ENCODE measurements at places on chromosomes 1 and 21.

- no peak for DNase-seq
Observed at GRCh38 chr1:151495316-151495715, 15.9 kb upstream of the CGN start.

DNA sequence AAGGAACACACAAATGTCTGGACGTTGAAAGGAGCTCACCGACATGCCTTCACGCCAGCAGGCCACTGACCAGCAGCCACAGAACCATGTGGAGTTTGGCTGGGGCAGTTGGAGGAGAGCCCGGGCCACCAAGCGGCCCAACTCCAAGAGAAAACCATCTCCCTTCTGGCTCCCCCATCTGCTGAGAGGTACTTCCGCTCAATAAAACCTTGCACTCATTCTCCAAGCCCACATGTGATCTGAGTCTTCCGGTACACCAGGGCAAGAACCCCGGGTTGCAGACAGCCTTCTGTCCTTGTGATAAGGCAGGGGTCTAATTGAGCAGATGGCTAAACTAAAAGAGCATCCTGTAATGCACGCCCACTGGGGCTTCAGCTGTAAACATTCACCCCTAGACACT lies 24.4 kb downstream of the RGS4 start:
- DNase-seq = no peak

- peak; percentile 79 for DNase-seq
Observed at GRCh38 chr1:234963904-234964702, 164.5 kb downstream of the TOMM20 start.

DNA sequence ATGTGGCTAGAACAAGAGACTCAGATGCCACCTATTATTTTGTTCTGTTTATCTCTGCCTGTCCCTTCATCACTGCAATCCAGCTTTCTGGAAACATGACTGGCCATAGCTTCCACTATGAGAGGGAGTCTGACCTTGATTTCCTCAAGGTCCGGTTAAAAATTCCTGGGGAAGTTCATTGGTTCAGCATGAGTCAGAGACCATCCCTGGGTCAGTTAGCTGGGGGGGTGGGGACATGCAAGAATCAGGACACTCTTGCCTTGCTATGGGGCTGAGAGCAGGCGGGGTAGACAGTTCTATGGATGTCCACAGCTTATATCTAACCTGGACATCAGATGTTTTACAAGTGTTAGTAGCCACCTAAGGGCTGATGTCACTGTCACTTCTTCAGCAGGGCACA lies 81.1 kb downstream of the TENT5C start:
- DNase-seq = no peak

DNA sequence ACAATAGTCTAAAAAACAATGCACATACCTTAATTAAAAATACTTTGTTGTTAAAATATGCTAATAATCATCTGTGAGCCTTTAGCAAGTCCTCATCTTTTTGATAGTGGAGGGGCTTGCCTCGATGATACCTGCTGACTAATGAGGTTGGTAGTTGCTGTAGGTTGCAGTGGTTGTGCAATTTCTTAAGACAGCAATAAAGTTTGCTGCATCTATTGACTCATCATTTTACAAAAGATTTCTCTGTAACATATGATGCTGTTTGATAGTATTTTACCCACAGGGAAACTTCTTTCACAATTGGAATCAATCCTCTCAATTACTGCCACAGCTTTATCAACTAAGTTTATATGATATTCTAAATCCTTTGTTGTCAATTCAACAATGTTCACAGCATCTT lies 7.6 kb downstream of the C1orf87 start:
- no peak for DNase-seq

- DNase-seq = no peak
Observed at GRCh38 chr1:29685387-29685786, 449.1 kb downstream of the PTPRU start.
